ENCODE measurements at places on chromosomes 5 and 9.

DNA sequence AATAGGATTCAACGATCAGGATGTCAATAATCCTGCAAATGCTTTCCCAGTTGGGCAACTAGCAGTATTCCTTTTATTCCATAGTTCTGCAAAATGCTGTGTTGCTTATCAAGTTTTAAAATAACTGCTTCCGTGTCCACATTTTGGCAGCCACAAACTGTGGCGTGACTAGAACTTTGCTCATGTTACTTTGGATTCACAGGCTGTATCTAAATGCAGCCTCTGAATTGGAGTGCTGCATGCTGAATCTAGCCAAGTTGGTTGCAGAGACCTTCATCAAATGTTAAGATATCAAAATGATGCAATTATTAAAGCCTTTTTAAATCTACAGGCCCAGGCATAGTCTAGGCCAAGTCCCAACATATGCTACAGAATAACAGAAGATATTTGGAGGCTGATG lies 249.2 kb downstream of the NR2F1-AS1 start:
- H3K27ac ChIP-seq = no peak overlapping the region
- H3K4me3 ChIP-seq = no peak overlapping the region
- peaks cover under 1% of the 10 kb centered on the region for H3K27me3 ChIP-seq
- no peak for DNase-seq
- H3K4me1 ChIP-seq = no peaks in the 10 kb centered on the region
- no peaks in the 10 kb centered on the region for H3K36me3 ChIP-seq

DNA sequence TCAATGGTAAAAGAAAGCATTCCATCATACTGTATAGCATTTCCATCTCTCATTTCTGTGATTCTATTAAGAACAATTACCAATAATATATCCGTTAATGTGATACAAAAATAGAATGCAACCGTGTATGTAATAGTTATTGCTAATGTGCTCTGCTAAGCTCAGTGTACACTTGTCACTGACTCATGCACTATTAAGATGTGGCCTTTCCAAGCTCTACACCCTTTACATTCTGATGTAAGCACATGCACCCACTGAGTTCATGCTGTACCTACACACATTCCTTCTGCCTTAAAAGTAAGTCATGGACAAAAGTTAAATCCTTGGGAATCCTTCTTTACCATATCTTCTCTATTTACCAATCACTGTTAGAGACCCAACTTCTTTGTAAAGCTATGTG lies 319.1 kb downstream of the ZSWIM6 start:
- no peaks in the 10 kb centered on the region for H3K27me3 ChIP-seq
- H3K4me1 ChIP-seq = no peaks in the 10 kb centered on the region
- no peak for DNase-seq
- H3K36me3 ChIP-seq = no peaks in the 10 kb centered on the region
- no peak overlapping the region for H3K4me3 ChIP-seq

- no peak for DNase-seq
- no peak overlapping the region for H3K4me3 ChIP-seq
- no peaks in the 10 kb centered on the region for H3K27me3 ChIP-seq
- no peaks in the 10 kb centered on the region for H3K4me1 ChIP-seq
Measured at GRCh38 chr5:138520971-138521370, 22.1 kb downstream of the ETF1 start.

- no peaks in the 10 kb centered on the region for H3K27me3 ChIP-seq
- peak overlapping the region; percentile 95 for H3K4me3 ChIP-seq
- no peaks in the 10 kb centered on the region for H3K36me3 ChIP-seq
- peak overlapping the region; percentile 91 for H3K27ac ChIP-seq
Measured at GRCh38 chr9:6757132-6757455, 679 bp upstream of the KDM4C start.

- peaks cover 2% of the 10 kb centered on the region for H3K4me1 ChIP-seq
- no peaks in the 10 kb centered on the region for H3K36me3 ChIP-seq
Measured at GRCh38 chr9:81829195-81829882, 98.9 kb upstream of the SPATA31D4 start.

Data from aorta (tissue), 5 donors.